ENCODE measurements at places on chromosomes 1 and 21.

GRCh38 chr1:194830387-194830786 lies 1644.0 kb upstream of the B3GALT2 start:
- DNase-seq, result no peak

- DNase-seq, result no peak
Measured at GRCh38 chr1:224733027-224733911, 117.2 kb downstream of the CNIH3 start.

- DNase-seq, result no peak
Measured at GRCh38 chr1:33397994-33398393, 32.9 kb downstream of the PHC2 start.

DNA sequence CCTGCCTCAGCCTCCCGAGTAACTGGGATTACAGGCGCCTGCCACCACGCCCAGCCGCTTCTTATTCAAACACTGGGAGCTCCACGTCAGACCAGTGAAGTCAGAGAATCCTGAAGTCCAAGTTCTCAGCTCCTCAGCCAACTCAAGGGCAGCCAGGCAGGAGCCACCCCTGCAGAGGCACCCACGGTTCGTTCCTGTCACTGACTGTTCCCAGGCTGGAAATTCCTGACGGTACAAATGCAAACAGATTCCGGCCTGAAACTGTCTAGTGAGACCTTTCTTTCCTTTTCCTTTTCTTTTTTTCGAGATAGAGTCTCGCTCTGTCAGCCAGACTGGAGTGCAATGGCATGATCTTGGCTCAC lies 11.7 kb downstream of the SLC35E2B start:
- no peak for DNase-seq

GRCh38 chr1:31005617-31006166 lies 59.8 kb downstream of the PUM1 start:
- no peak for DNase-seq

GRCh38 chr1:39639305-39640130 lies at the start of gene HEYL:
HEYL (minus strand) TSS chr1:39639643; CDS start chr1:39639625, 18 bp downstream.
- peak; percentile 61 for DNase-seq

DNA sequence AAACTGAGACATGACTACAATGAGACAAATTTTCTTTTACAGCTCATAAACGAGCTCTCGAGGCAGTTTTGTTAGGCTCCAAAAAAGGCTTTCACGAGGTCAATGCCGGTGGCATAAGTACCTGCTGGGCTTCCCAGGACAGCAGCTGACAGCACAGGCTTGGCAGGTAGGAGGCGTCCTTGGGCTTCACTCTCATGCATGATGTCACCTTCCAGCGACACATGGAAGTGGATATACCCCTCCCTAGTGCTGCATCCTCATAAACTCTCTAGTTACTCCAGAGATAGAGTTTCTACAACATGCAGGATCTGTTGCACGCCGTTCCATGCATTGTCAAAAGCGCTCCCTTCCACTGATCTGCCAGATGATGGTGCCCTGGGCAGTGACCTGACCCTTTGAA lies 112.5 kb upstream of the PAXBP1 start:
- no peak for DNase-seq

GRCh38 chr1:204343802-204344201 lies 15.9 kb downstream of the PLEKHA6 start:
- DNase-seq, result no peak

- no peak for DNase-seq
Measured at GRCh38 chr21:36692114-36692834, 6.6 kb upstream of the SIM2 start.

All from stimulated activated CD4-positive, alpha-beta T cell treated with anti-CD3 and anti-CD28 coated beads, TNF-alpha, amount 100 ng/mL, for 4 hours (primary cell).